ENCODE measurements at places on chromosomes 7 and 10.

- no peak for DNase-seq
These were observed 148.4 kb downstream of the TEX36 start for GRCh38 chr10:125534515-125534914.

DNA sequence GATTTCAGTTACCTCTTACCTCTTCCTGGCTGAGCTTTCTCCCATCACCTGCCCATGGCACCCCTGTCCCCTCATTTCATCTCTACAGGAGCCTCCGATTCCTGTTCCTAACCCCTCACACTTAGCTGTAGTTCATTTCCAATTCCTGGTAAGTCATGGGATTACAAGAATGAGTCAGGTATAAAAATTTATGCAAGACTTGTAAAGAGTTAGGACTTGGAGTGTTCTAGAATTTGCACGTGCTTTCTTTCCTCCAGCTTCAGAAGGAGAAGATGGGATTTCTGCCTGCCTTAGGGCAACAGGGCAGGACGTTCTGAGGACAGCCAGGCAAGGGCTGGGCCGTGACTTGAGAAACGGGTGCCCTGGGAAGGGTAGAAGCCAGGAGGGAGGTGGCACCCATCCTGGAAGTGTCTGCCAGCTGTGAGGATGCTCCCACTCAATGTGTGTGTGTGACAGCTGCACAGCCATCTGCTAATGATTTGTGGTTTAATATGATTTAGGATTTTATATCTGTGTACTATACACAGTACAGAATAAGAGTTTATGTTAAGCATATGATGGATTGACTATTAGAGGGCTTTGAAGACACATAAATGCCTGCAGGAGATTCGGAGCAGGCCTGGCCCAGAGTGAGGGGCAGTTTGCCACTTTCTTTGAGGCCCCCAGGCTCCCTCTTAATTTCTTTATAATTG, 81.5 kb upstream of the VIPR2 start:
- no peak for DNase-seq

DNA sequence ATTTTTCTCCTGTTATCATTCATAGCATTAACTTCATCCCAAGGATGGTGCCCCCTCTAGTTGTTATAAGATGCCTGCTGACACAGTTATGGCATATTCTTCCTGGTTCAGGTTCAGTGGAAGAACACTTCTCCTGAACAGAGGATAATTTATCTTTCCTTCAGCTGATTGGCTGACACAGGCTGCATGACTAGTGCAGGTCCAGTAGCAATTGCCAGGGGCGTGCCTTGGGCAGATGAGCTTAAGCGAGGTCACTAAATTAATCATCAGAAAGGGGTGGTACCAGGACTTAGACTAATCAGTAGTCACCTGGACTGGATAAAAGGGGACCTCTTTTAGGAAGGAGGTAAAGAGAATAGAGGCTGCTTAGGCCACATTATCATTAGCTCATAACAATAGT, 42.3 kb downstream of the BZW2 start:
- no peak for DNase-seq

DNA sequence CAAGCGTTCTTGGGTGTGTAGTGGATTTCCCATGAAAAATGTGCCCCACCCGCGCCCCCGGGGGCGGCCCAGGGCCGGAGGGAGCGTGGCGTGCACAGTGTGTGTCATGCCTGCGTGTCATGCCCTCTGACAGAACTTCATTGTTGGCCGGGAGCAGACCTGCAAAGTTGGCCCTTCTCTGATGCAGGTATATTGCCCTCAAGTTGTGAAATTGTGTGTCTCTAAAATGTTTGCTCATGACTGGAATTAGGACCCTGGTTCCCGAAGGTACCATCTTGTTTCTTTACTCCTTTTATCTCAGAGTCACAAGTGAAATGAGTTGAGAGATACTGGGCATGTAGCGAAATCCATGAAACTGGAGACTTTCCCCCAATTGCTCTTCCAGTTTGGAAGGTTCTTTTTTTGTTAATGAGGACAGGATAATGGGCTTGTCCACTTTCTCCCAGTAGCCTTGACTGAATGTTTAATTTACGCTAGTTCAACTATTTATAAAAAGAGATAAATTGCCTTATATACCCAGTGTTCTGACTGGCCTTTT, 26.2 kb downstream of the ADK start:
- DNase-seq: peak; percentile 25

DNA sequence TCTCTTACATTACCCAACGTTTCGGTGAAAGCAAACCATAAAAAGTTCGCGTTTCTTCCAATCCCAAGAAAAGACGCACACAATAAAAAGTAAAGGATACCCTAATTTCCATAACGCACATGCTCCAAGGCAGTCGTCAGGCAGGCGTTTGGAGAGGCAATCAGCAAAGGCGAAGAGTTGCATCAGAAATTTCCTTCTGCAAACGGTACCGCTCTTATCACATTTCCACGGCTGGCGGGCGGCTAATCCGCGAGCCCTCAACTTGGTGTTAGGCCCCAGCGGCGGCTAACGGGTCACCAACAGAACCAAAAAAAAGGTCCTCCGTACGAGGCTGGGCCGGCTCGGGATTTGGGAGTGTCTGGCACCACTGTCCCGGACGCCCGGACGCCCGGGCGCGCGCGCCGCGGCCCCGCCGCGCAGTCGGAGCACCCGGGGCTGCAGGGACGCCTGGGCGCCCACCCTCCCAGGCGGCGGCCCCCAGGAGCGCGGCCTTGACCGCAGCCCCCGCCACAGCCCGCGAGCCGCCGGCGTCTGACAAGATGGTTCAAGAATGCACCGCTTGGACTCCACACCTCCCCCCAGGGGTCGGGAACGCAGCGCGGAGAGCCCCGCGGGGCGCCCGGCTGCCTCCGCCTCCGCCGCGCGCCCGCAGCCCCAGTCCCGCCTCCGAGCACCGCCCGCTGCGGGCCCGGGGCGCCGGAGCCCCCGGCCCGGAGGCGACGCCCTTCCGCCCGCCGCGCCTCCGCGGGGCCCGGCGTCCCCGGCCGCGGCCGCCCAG, 9.8 kb upstream of the GRB10 start:
- DNase-seq: no peak

DNA sequence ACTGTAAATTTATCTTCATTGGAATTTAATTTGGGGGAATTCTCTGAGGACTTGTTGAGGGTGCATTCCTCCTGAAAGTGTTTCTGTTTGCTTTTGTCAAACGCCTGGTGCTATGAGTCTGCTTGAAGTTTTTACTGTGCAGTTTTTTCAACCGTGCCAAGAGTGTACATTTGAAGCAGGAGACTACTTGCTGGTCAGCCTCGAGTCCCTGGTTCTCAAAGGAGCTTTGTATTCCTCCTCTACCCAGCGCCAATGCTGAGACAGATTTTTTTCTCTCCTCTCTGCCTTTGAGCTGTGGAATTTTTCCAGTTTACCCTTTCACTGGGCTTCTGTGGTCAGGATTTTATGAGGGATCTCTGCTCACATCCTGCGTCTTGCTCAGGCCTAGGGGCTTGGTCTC, 62.1 kb downstream of the NPY start:
- DNase-seq: no peak

DNA sequence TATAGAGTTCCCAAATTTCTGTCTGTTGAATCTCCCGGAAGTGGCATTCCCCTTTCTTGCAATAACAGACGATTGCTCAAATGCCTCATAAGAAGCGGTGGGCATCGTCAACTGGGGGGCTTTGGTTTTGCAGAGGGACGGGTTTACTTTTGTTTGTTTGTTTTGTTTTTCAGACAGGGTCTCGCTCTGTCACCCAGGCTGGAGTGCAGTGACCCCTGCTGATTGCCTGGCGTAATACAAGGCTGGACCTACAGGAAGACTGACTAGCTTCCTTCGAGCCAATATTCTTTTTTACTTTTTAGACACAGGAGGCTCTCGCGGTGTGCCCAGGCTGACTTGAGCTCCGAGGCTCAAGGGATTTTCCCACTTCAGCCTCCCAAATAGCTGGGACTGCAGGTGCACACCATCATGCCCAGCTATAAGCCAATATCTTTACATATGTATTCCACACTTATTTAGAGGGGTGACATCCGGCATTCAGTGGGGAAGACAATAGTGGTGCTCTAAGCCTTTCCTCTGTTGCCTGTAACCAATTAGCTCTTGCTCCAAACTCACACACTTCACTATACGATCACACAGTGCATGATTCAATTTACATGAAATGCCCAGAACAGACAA, 58.1 kb downstream of the FHIP2A start:
- DNase-seq: no peak

DNA sequence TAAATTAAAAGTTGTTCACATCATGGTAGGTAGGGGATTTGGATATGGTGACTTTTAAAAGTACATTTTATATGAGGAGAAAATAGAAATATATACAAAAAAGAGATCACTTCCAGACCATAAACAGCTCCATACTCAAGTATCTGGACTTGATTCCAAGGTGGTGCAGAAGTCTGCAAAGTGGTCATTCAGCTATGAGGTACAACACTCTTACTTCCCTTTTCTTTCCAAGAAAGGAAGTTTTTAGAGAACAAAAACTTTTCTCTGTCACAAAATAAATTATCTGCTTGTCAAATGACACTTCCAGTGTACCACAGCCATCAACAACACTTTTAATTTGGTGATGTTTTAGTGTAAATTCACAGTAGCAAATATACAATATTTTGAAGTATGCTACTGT, 1013.5 kb downstream of the GATA3 start:
- no peak for DNase-seq

DNA sequence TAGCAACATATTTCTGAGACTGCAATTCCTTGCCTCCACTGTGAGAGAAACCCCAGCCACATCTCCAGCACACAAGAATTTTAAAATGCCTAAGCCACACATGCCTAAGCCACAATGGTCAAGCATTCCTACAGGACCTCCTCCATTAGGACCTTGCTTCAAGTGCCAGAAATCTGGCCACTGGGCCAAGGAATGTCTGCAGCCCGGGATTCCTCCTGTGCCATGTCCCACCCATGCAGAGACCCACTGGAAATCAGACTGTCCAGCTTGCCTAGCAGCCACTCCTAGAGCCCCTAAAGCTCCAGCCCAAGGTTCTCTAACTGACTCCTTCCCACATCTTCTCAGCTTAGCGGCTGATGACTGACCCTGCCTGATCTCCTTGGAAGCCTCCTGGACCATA, 117.5 kb downstream of the AHR start:
- DNase-seq: no peak

GRCh38 chr10:43842496-43842895, 193.8 kb upstream of the ZNF32 start:
- no peak for DNase-seq

DNA sequence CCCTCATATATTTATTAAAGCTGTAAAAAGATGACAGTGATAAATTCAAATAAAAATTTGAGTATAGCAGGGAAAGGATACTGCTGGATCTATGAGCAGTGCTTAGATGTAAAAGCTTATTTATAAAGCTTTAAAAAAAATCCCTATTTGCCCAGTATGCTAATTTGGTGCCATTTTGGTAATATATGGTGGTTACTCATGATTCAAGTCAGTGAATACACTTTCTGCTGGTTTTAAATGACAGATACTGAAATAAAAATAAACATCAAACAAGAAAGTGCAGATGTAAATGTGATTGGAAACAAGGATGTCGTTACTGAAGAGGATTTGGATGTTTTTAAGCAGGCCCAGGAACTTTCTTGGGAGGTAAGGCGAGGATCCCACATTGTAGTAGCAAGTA, 134.4 kb upstream of the SAMD8 start:
- DNase-seq: no peak

DNA sequence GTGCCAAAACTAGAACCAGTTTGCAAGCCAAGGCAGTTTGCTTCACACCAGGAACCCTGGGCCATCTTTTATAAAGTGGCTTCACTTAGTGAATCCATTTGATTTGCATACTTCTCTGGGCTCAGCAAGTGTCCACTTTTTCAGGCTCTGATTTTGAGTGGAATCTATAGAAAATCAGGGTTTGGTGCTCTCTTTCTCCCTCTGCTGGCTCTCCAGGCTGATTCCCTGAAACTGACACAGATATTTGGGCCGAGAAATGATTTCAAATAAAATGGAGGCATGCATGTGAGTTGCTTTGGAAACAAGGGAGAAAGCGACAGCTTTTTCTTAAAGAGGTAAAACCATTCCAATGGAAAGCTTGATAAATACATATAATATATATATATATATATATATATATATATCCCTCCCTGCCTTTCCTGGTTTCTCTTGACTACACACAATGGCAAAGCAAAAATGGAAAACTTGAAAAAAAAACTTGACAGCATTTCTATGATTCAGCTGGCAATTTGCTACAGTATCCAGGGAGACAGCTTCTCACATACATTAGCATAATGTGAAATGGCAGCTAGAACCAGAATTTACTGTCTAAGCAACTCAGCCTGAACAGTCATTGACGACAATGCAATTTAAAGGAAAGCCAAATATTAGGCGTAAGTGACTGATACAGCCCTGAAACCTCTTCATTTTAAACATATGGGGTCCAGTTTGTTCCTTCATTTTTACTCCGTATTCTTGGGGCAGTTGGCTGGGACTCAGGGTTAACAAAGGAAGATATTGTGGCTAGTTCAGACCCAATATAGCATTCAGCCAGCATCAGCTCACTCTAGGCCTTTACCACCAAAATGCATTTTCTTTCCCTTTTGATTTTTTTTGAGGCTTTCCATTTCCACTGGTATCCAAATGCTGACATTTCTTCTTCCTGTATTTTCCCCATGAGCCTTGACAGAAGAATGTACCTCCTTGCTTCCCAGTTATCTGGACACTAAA, 188.5 kb downstream of the TMEM178B start:
- no peak for DNase-seq

DNA sequence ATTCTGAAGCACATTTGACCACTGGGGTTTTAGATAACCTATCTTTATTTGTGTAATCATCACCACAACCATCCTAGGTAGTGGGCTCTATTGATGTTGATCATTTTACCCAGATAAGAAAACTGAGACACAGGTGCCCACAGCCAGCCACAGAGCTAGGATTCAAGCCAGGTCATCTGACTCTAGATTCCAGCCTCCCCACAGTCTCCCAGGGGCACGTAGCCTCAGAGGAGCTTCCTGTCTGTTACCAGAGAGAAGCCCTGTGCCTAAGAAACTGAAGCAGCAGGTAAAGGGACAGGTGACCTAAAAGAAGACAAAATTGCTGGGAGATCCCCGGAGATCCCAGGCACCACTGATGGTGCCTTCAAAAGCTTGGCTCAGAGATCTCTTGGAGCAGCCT, 55.8 kb downstream of the ALOX5 start:
- no peak for DNase-seq

DNA sequence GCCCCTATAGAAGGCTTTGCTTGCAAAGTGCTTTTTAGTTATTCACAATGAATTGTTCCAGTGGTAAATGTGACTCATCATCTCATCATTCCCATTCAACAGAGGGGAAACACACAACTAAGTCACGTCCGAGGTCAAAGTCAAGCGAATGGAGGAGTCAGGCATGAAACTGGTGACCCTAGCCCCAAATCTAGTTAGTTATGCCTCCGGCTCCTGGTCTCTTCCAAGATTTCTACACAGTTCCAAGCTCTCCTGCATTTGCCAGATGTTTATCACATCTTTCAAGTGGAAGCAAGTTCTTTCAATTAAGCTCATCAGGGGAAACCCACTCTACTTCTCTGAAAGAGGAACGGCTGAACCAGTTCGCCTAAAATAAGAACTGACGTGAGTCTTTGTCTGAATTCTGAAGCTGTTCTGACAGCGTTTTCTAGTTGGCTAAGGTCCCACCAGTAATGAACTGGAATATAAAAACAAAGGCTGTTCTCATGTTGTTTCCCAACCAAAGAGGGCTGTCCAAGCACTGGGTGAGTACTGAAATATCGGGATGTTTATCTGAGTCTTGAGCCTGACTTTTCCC, 140.9 kb upstream of the NRBF2 start:
- no peak for DNase-seq

- DNase-seq: no peak
These were observed 524.0 kb downstream of the IPMK start for GRCh38 chr10:57743711-57744110.
